ENCODE measurements at places on chromosomes 11 and 22.

- DNase-seq, result no peak
These were observed 5.4 kb downstream of the FUT4 start for GRCh38 chr11:94549146-94549545.

DNA sequence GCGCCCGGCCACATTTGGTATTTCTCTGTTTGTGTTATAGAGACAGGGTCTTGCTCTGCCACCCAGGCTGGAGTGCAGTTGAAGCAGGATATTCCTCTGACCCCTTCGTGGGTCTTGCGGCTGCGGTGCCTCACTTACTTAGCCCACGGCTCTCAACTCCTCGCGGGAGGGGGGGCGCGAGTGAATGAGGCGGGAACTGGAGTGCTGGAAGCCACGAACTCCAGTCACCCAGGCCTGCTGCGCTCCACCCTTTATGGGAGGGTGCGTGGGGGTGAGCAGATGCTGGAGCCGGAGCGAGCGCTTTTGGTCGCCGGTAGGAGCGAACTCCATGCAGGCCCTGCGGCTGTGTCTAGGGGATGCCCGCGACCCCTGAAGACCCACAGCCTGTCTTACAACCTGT, 1.8 kb downstream of the C11orf54 start:
- DNase-seq, result no peak

DNA sequence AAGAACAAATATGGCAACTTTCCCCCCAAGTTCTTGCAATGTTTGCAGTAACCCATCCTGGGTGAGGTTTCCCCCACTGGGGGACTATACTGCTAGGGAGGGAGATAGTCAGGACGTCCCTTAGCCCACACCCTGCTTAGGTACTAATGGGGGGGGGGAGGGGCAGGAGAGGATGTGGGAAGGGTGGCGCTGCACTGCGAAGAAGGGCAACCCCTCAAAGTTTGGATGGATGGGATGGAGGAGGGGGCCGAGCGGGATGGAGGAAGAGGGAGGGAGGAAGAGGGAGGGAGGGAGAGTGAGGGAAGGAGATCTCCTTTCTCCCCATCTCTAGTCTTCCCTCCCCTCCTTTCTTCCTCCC, 100.6 kb upstream of the HSD17B12 start:
- no peak for DNase-seq

- no peak for DNase-seq
These were observed 72.8 kb downstream of the LRRC32 start for GRCh38 chr11:76597533-76598425.

GRCh38 chr22:30634471-30635233, 929 bp upstream of the SLC35E4 start:
- peak; percentile 70 for DNase-seq

GRCh38 chr11:9823439-9823838, 159.6 kb downstream of the SWAP70 start:
- no peak for DNase-seq

DNA sequence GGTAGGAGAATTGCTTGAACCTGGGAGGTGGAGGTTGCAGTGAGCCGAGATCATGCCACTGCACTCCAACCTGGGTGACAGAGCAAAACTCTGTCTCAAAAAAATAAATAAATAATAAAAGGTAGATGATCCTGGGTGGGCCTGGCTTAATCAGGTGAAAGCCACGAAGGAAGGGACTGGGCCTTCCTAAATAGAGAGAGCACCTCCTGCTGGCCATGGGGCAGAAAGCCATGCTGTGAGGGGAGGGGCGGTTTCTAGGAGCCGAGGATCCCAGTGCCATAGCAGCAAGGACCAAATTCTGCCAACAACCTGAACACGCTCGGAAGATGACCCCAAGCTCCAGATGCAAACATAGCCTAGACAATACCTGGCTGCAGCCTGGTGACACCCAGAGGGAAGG, 24.5 kb upstream of the DGKZ start:
- peak; percentile 9 for DNase-seq

DNA sequence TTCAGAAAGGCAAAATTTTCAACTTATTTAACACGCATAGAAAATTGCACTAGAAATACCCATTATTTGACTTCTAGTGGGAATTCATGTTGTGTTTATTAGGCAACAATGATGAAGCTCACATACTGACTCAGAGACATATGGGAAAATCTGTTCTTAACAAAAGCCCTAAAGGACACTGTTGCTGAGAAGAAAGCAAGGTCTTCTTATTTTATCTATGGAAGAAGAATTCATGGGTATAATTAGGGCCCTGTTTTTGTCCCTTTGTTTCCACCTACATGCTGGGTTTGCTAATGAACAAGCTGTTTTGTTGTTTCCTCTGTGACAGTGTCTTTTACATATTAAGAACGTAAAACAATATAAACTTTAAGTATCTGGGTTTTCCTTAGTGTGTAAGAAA, 606.7 kb upstream of the ARHGAP42 start:
- no peak for DNase-seq

DNA sequence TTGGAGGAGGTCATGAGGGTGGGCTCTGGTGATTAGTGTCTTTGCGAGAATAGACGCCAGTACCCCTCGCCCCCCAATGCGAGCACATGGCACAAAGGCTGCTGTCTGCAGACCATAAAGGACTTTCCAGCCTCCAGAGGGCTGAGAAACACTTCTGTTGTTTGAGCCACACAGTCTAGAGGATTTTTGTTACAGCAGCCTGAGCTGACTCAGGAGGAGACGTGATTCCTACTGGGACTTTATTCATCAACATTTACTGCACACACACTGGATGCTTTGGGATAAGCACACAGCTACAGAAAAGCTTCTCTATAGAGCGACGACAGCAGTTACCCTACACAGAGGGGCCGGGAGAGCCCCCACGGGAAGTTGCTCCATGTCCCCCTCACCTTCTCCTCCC, 345.0 kb downstream of the CTTN start:
- no peak for DNase-seq

DNA sequence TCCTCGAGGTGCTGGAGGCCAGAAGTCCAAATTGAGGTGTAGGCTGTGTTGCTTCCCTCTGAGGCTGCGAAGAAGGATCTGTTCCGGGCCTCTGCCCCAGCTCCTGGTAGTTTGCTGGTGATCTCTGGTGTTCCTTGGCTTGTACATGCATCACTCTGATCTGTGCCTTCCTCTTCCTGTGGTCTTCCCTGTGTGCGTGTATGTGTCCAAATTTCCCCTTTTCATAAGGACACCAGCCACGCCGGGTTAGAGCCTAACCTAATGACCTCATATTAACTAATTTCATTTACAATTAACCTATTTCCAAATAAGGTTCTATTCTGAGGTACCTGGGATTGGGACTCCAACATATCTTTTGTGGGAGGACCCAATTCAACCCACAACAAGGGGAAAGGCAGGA, 21.5 kb downstream of the RIBC2 start:
- no peak for DNase-seq

DNA sequence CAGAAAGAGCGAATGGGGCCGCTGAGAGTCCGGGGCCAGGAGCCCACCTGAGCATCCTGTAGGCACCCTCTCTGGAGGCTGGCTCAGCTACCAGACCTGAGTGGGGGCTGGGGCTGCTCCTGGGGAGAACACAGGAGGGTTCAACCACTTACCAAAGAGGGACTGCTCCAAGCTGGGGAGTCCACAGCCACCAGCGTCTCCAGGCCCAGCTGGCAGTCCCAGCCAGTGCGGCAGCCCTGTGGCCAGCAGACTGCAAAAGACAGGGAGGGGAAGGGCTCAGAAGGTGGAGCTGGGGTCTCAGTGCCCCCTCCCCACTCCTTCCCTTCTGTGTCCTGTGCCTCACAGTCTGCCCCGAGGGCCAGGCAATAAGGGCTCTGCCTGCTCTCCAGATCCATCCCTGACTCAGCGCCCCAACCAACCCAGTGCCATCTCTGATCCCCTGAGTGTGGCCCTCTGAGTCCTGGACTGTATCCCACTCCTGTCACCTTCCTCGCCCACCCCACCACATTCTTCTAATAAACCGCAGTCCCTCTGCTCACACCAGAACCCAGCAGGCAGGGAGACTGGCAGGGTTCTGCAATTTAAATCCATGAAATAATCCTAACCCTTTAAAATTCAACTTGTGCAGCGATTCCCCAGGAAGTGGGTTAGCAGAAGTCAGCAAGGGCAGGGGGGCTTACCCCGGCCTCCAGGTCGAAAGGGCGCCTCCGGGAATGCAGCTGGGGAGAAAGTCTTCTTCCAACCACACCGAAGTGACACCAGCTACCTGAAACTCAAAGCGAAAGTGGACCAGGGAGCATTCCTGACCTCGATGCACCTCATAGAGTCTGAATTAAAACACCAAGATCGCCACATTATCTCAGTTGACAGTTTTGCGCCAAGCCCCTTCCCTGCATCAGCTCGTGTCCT, 13.3 kb downstream of the CHST1 start:
- no peak for DNase-seq

GRCh38 chr11:7936615-7937014, 4.9 kb downstream of the OR10A3 start:
- DNase-seq, result no peak

DNA sequence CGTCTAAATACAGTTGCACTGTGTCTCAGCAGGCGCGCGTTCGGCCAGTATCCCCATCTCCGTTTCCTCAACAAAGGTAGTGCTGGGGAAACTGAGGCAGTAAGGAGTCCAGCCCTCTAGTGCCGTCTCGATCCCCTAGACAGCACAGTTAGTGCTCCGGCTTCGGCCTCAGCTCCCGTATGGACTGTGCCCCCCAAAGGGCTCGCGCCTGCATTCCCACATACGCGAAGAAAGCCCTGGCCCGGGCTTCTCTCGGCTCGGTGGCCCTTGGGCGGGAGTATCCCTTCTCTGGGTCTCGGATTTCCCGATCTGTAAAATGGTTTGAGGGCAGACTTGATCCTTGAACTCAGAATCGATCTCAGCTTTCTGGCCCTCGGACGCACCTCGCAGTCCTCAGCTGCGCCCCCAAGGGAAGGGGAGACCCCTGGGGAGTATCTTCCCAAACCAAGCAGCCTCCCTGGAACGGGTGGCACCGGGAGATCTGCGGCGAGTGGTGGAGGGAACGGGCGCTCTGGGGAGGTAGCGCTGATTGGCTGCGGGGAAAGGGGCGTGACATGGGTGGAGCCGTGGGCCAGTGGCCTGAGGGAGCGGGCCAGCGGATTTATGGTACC, 759 bp upstream of the PEX16 start:
- DNase-seq, result peak; percentile 12

DNA sequence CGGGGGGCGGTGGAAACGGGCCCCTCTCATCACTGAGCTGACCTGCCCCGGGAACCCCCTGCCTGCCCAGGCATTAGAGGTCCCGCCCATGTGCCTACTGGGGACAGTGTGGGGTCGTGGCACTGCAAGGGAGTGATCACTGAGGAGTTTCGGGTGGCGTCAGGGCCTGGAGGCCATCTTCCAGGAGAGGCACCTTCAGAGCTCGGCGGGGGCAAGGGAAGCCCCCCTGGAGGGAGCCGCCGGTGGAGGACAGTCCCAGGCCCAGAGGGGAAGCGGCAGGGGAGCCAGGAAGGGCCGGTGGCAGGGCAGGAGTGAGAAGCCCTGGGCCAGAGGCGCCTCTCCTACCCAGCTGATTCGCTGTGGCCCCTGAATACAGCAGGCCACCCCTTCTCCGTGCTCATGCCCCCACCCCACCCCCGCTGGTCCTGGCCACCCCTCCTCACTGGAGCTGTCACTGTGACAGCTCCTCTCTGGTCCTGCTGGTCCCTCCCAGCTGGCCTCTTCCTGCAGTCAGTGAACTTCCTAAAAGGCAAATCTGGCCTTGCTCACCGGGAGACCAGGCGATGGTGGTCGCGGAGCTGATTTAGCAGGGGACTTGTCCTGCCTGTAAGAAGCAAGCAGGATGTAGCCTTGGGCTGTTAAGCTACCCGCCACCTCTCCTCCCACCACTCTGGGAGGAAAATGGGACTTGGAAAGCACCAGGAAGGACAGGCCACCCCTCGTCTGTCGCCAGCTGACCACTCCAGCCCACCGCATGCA, 2.0 kb upstream of the MAPK11 start:
- no peak for DNase-seq

- no peak for DNase-seq
These were observed 974 bp downstream of the DGCR8 start for GRCh38 chr22:20080776-20081654.

DNA sequence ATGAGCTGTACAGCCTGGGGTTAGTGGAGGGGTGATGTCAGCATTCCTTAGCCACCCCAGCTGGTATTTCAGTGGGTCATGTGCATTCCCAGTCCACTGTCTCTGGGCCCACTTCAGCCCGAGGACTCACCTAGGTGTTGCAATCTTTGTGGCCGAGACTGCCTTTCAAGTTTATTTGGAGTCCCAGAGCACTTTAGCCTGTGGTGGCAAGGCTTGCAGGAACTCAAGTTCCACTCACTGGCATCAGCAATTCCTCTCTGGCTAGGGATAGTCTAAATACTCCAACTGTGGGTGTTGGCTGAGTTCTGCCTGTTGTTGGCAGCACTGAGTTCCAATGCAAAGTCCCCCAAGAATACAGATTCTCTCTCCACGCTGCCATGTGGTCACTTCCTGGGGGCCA, 191.6 kb upstream of the PGR start:
- DNase-seq, result no peak

- DNase-seq, result no peak
These were observed 60.9 kb downstream of the SCGB1A1 start for GRCh38 chr11:62479631-62480201.

DNA sequence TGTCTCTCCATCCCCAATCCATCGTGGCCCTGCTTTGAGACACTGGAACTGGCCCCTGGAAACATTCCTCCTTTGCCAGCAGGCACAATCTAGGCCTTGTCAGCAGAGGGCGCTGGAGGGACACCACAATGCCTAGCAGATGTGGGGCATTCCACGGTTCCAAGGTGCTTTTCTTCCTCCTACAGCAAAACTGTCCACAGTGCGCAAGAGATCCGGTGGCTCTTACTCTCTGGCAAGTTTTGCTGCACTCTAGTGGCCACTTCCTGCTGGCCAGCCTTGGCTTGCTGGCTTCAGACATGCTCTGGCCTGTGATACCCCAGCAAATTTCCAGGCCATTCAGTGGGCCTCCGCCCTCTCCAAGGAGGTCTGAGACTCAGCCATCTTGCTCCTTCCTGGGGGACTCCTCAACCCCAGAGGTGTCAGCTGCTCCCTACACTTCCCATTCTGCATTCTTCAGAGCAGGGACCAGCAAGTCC, 17.1 kb upstream of the RBM4B start:
- DNase-seq, result peak; percentile 94

- DNase-seq, result no peak
These were observed 582.6 kb downstream of the SOX6 start for GRCh38 chr11:15773476-15774387.

- no peak for DNase-seq
These were observed 40.9 kb upstream of the PRR5 start for GRCh38 chr22:44661070-44661469.

GRCh38 chr11:124725719-124726105, 14.0 kb upstream of the NRGN start:
- DNase-seq, result no peak

- no peak for DNase-seq
These were observed 365.5 kb downstream of the MN1 start for GRCh38 chr22:27435844-27436576.
